ENCODE measurements at places on chromosomes 13 and 19. TPM values are rescaled to one million over a fixed set of nuclear protein-coding genes. Genes with fewer than 3 reads are reported as not detected.

GRCh38 chr19:6413291-6413690 lies 11.3 kb downstream of the KHSRP start:
- no peak for DNase-seq

DNA sequence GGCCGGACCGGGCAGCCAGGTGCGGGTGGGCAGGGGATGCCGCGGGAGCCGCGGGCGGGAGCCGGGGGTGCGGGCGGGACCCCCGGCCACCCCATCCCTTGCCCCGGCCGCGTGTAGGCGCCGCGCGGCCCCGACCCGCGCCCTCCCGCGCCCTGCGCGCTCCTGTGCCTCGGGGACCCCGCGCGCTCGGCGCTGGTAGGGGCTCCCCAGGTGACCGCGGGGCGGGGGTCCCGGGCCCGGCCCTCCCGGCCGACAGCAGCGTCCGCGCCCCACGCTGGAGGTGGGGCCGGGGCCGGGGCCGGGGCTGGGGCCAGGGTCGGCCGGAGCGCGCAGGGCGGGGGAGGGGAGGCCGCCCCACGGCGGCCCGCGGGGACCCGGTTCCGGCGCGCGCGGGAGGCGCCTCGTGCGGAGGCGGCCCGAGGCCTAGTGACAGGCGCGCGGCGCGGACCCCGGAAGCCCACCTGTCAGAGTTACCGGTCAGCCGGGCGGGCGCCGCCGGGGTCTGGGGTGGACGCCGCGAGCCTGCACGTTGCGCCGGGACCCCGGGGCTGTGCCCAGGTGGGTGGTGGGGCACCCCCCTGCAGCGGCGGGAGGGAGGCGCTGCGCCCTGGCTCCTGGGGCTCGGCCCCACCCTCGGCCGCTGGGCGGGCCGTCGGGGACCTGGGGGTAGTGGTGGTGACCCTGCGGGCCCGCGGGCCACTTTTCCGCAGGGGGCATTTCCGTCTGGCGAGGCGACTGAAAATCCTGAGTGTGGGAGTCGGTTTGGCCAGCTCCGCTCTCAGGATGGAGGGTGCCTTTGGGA lies 518 bp downstream of the TFDP1 start:
- DNase-seq = peak; percentile 22

DNA sequence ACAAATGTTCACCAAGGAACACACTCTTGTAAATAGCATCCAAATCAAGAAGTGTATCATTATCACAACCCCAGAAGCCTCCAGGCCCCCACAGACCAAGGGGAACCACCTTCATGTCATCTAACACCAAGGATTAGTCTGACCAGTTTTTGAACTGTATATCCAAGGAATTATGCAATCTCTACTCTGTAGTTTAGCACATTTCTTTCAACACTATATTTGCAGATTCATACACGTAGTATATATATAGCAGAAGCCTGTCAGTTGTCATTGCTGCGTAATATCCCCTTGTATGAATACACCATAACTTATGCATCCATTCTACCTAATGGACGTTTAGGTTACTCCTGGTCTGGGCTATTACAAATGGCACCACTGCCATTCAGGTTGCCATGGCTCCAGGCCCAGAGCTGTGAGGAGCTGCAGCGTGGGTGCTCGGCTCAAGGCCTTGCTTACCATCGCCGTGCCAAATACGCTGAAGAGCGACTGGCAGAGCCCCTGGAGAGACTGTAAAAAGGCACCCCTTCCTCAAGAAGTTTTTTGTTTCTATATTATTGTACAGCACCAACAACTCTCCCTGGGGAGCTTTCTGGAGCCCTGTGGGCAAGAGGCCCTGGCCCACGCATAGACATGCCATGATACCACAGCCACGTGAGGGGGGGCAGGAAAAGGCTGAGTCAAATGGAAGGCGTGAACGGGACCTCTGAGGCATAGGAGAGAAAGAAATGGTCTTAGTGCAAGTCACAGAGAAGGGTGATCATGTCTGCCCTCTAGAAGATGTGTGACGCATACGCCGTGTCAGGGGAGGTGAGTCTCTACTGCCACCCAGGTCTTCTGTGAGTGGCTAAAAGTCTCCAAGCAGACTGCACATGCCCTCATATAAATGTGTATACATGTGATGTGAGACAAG lies 10.8 kb downstream of the LATS2 start:
- no peak for DNase-seq

DNA sequence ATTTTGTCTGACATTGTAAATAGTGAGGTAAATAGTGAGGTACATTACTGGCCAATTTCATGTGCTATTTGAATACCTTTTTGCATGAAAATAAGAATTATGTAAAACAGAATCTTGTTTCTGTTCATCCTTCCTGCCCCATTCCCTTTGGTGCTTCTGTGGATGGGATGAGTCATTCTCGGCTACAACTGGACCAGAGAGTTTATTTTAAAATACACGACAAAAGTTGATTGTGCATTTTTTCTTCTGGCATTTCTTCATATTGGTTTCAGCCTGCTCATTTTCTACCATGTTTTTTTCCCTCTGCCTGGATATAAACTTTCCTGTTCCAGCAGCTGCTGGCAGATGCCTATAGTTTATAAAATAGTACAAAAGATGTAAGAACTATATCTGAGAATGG lies 107.5 kb downstream of the CYSLTR2 start:
- no peak for DNase-seq

- DNase-seq = peak; percentile 74
These were observed 8.8 kb downstream of the SPPL2B start for GRCh38 chr19:2337329-2337707.

Gene FLT1
- 26.6 TPM for total RNA-seq

Gene ZNF90
- 3.9 TPM for total RNA-seq

Gene ANKRD24
- total RNA-seq = 21.1 TPM

Gene KIR3DL1
- not detected for total RNA-seq

Gene FXYD1
- 2.3 TPM for total RNA-seq

DNA sequence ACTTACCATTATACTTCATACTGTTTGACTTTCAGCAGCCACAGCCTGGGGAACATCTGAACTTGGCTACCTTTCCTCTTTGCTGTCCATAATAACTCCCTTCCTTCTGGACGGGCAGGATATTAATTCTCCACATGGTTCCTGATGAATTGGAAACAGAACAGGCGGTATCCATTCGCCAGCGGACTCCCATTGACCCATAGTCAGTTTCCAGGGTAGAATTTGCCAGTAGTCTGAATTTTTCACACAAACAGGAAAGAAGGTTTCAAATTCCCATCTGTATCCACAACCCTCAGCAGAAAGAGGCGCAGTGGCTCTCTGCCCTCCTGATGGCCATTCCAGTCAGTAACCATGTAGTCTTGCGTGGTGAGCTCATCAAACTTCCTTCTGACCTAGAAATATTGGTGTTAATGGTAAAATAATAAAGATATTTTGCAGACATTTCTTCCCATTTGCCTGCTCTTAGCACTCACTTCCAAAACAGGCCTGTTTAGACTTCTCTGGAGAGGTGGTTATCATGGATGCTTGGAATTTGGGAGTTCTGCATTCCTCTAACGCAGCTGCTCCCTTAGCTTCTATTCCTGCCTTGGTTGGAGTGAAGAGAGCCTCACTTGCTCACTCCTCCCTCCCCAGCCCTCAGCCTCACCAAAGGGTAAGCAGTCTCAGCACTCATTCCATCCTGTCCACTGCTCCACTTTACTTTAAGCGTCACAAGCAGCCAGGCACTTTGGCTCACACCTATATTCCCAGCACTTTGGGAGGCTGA lies 75.0 kb upstream of the OXGR1 start:
- DNase-seq = no peak

- DNase-seq = no peak
These were observed 89.8 kb downstream of the KDM4B start for GRCh38 chr19:5058521-5059212.

- DNase-seq = no peak
These were observed 19.0 kb upstream of the S1PR4 start for GRCh38 chr19:3159565-3159964.

DNA sequence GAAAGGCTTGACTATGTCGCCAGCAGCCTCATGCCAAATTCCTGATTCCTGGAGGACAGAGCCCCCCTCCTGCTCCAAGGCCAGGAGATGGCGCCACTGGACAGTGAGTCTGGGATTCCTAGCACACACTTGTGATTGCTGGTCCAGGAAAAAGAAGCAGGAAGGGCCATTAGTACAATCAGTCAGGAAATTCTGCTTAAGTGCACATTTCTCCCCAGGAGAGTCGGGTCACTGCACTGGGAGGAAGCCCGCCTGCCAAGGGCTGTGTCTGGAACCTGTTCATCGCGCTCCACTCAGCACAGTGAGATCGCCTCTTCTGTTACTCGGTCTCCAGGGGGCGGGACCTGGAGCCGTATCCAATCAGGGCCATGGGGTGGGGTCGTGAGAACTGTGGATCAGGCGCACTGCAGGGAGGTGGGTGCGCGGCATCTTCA lies 65.1 kb downstream of the ZNF823 start:
- peak; percentile 84 for DNase-seq

Gene PBX4
- total RNA-seq = 16.2 TPM

GRCh38 chr13:19810996-19811881 lies 28.5 kb upstream of the PSPC1 start:
- DNase-seq = no peak

Gene MBD3L4
- not detected for total RNA-seq

Gene SBSN
- total RNA-seq = 0.19 TPM

GRCh38 chr13:114027826-114028225 lies 54.0 kb upstream of the C13orf46 start:
- no peak for DNase-seq
